Cardiac muscle cell (in vitro differentiated cells and primary cell): ENCODE measurements at places on chromosomes 5 and 9. TPM values are rescaled to one million over a fixed set of nuclear protein-coding genes. Genes with fewer than 3 reads are reported as not detected.

DNA sequence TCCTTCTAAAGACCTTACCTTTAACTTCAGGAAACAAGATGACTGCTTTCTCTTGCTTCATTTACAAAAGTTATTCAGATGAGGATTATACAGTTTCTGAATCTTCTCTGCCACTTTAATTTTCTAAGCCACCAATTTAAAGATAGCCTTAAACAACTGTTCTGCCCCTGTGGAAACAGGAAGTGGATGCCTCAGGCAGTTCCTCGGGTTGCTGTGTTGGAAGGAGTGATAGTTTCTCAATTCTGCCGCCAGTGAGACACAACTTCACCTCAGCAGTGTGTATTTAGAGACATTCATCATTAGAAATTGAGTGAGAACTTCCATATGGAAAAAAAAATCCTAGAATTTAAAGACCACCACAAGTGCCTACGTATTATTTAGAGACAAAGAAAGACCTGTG lies 475.1 kb upstream of the WWC1 start:
- H3K27me3 ChIP-seq: no peaks in the 10 kb centered on the region
- no peak overlapping the region for H3K4me3 ChIP-seq
- no peaks in the 10 kb centered on the region for H3K36me3 ChIP-seq
- peak; percentile 63 for DNase-seq
- no peaks in the 10 kb centered on the region for H3K4me1 ChIP-seq
- H3K27ac ChIP-seq: no peak overlapping the region

The TMEM174 gene
- total RNA-seq: not detected in 2 replicates

The ANKRD31 gene
- under 0.01 and 0.21 TPM in 2 replicates for total RNA-seq

The DNAJC25 gene
- 6.9 and 7.1 TPM in 2 replicates for total RNA-seq

- no peak overlapping the region for H3K27ac ChIP-seq
- DNase-seq: no peak
- H3K36me3 ChIP-seq: no peaks in the 10 kb centered on the region
- H3K4me3 ChIP-seq: no peak overlapping the region
- no peaks in the 10 kb centered on the region for H3K4me1 ChIP-seq
Observed at GRCh38 chr9:97364769-97365490, 47.0 kb upstream of the TDRD7 start.

DNA sequence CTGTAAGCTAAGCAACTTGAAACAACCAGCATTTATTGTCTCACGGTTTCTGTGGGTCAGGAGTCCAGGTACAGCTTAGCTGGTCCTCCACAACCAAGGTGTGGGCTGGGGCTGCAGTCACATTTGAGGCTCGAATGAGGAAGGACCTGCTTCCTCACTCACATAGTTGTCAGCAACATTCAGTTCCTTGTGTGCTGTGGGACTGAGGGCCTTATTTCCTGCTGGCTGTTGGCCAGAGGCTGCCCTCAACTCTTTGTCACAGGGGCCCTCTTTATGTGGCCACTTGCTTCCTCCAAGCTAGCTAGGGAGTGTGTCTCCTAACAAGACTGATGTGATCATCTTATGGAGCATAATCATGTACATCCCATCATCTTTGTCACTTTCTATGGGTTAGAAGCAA lies 29.2 kb upstream of the SEMA4D start:
- no peak for DNase-seq
- no peaks in the 10 kb centered on the region for H3K27me3 ChIP-seq
- H3K4me1 ChIP-seq: no peaks in the 10 kb centered on the region

DNA sequence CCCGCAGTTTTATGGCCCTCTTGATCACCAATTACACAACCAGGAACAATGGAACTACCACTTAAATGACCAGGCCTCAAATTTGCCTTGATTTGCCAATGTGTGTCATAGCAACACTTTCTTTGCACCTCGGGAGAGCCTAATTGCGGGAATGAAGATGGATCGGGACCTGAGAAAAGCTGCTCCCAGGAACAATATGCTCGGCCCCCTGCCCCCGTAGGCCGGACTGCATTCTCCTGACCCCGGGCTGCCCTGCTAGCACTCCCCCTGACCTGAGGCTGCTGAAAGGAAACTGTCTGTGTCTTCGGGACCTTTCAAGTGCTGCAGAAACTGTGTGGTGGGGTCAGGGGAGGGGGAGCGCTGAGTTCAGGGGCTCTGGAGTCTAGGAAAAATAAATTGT lies 294.3 kb upstream of the IRX1 start:
- peaks cover 11% of the 10 kb centered on the region for H3K4me1 ChIP-seq
- no peaks in the 10 kb centered on the region for H3K36me3 ChIP-seq
- no peak overlapping the region for H3K27ac ChIP-seq
- H3K4me3 ChIP-seq: no peak overlapping the region
- no peak for DNase-seq

The CDH12 gene
- 0.09 and 0.95 TPM in 2 replicates for total RNA-seq

GRCh38 chr5:77486344-77486962 lies 5.7 kb downstream of the WDR41 start:
- H3K36me3 ChIP-seq: peaks cover 18% of the 10 kb centered on the region
- no peak overlapping the region for H3K4me3 ChIP-seq
- H3K27ac ChIP-seq: no peak overlapping the region
- H3K27me3 ChIP-seq: no peaks in the 10 kb centered on the region
- no peak for DNase-seq

- no peak for DNase-seq
- peaks cover 9% of the 10 kb centered on the region for H3K4me1 ChIP-seq
- H3K27me3 ChIP-seq: peaks cover 26% of the 10 kb centered on the region
- no peak overlapping the region for H3K4me3 ChIP-seq
Observed at GRCh38 chr9:81814794-81815464, 113.3 kb upstream of the SPATA31D4 start.

DNA sequence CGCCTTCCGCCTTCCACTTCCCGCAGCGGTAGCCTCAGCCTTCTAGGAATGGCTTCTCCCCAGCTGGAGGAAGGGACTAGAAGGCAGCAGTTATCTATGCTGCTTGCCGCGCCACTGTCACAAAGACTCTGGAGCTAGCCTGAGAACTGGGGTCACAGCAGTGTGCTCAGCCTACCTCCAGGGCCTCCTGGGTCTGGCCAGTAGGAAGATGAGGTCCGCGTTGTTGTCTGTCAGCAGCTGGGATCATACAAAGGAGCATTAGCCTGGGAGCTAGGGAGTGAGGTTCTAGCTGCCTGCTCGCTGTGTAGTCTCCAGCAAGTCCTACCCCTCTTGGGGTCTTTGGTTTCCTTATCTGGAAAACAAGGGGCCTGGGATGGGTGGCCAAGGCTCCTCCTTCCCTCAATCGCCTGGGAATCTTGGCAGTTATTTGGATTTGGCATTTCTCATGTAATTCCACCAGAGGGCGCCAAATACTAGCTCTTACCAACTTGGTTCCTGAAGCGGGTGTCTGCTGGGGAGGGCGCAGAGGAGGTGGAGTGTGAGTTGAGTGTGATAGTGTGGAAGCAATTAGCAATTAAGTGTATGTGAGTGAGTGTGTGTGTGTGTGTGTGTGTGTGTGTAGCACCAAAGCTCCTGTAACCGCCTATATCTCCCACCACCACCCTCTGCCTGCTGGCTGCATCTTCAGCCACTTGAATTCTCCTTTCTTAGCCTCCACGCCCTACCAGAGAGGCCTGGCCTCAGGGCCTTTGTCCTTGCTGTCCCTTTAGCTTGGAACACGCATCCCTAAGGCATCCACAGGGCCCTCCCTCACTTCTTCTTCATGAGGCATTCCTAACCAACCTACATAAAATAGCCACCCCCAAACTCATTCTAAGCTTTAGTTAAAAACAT lies 97.1 kb downstream of the ENTREP1 start:
- H3K27ac ChIP-seq: no peak overlapping the region
- H3K27me3 ChIP-seq: no peaks in the 10 kb centered on the region

DNA sequence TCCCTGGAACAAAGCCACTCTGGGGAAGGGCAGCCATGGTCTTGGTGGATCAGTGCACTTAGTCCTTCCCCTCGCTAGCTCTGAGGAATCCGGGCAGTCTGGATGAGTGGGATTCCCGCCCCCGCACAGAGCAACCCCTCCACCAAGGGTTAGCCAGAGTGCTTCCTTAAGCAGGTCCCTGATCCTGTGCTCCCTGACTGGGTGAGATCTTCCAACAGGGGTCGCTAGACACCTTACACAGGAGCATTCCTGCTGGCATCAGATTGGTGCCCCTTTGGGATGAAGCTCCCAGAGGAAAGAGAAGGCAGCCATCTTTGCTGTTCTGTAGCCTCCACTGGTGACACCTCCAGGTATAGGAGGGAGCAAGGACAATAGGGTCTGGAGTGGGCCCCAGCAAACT lies 228.8 kb downstream of the AP3B1 start:
- no peak overlapping the region for H3K4me3 ChIP-seq
- H3K36me3 ChIP-seq: no peaks in the 10 kb centered on the region
- no peaks in the 10 kb centered on the region for H3K27me3 ChIP-seq
- no peaks in the 10 kb centered on the region for H3K4me1 ChIP-seq
- DNase-seq: no peak
